Endodermal cell (in vitro differentiated cells): ENCODE measurements at places on chromosomes 11 and 22. TPM values are rescaled to one million over a fixed set of nuclear protein-coding genes. Genes with fewer than 3 reads are reported as not detected.

DNA sequence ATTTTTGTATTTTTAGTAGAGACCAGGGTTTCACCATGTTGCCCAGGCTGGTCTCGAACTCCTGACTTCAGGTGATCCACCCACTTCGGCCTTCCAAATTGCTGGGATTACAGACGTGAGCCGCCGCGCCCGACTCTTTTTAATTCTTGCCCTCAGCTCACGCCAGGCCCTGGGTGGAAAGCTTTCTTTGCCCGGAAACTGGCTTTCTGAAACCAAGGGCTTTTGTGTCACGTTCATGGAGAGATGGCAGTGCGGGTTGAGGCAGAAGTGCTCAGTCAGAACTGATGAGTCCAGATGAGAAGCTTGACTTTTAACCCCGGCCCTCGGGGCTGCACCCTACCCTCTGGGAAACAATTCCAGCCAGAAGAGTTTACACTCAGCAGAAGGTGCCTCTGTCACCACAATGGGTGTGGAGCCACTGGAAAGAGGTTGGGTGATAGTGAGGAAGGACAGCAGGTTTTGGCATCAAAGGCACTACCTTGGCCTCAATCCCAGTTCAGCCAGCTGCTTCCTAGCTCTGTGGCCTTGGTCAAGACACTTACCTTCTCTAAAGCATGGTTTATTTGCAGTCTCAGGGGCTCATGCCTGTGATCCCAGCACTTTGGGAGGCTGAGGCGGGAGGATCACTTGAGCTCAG lies 890 bp upstream of the ARFGAP3 start:
- DNase-seq = no peak

Gene CDKN1C
- 36.6 to 86.6 TPM (median 37.6 TPM) in 3 replicates for total RNA-seq

Gene CSF2RB
- total RNA-seq = not detected in 3 replicates

Gene POU2AF2
- not detected in 3 replicates for total RNA-seq

GRCh38 chr11:131099013-131099412 lies 182.7 kb upstream of the SNX19 start:
- no peak for DNase-seq

GRCh38 chr11:12180257-12181205 lies 70.1 kb downstream of the MICAL2 start:
- no peak for DNase-seq

DNA sequence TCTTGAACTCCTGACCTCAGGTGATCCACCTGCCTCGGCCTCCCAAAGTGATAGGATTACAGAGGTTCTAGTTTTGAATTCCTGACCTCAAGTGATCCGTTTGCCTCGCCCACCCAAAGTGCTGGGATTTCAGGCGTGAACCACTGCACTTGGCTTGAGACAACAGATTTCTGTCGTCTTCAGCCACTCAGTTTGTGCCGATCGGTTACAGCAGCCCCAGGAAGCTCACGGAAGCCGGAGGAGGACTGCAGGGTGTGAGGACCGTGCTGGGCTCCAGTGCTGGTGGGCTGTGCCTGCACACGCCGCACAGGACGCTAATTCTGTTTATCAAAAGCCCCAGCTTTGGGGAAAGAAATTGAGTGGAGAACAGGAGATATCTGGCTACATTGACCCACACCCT lies 82.0 kb downstream of the CELSR1 start:
- no peak for DNase-seq

- DNase-seq = no peak
Observed at GRCh38 chr22:50190941-50191741, 5.4 kb downstream of the TRABD start.

GRCh38 chr11:34327804-34328631 lies 29.8 kb downstream of the ABTB2 start:
- no peak for DNase-seq

GRCh38 chr11:85098996-85099395 lies 528.1 kb downstream of the DLG2 start:
- no peak for DNase-seq

- peak; percentile 93 for DNase-seq
Observed at GRCh38 chr22:22877523-22878210, 9.9 kb upstream of the IGLL5 start.

Gene GAL3ST1
- total RNA-seq = 21.7 and 26.4 TPM in 2 replicates

GRCh38 chr11:77175869-77176539 lies 48.0 kb downstream of the MYO7A start:
- DNase-seq = peak; percentile 88

Gene TRIM3
- 9.9 to 18.0 TPM (median 16.9 TPM) in 3 replicates for total RNA-seq
